ENCODE measurements at places on chromosomes 13 and 19. TPM values are rescaled to one million over a fixed set of nuclear protein-coding genes. Genes with fewer than 3 reads are reported as not detected.

ZNF440 gene
- total RNA-seq: 6.7 TPM

PODNL1 gene
- total RNA-seq: not detected

SAE1 gene
- total RNA-seq: 142 TPM

CLC gene
- total RNA-seq: 2.3 TPM

SLITRK5 gene
- total RNA-seq: not detected

ZSWIM9 gene
- 8.4 TPM for total RNA-seq

ERICH4 gene
- total RNA-seq: not detected

GAPDHS gene
- not detected for total RNA-seq

ICAM5 gene
- 1.9 TPM for total RNA-seq

KLC3 gene
- not detected for total RNA-seq

DNA sequence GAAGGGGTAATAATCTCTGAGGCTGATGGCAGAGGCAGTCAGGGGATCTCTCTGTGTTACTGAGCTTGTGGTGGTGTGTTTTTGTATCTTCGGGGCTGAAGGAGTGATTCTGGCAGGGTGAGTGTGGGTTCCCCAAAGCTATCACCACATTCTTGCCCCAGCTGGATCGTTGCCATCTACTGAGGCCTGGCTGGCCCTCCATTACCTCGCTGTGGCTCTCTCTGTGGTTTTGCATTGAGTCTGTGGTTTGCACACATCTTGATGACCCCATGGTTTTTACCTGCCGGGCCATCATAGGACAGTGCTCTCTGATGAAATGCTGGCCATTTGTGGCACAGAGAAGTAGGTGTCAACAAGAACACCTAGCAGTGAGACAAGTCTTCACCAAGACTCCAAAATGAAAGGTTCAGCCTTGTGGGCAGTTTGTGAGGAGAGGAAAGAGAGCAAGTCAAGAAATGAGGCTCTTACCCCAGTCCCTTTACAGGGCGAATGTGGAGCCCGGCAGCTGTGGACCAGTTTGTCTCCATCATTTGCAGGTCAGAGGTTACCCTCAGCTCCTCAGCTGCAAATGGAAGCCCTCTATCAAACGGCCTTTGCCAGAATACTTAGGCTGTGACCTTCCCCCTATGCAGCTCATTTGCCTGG lies 69.0 kb upstream of the NPAS1 start:
- no peak for DNase-seq

GRCh38 chr13:99224021-99224420 lies 23.4 kb downstream of the UBAC2 start:
- DNase-seq: no peak

- no peak for DNase-seq
Measured at GRCh38 chr13:113822266-113822665, 41.6 kb downstream of the GAS6 start.

GRCh38 chr19:40923934-40924391 lies 41.9 kb upstream of the CYP2A7 start:
- no peak for DNase-seq

DNA sequence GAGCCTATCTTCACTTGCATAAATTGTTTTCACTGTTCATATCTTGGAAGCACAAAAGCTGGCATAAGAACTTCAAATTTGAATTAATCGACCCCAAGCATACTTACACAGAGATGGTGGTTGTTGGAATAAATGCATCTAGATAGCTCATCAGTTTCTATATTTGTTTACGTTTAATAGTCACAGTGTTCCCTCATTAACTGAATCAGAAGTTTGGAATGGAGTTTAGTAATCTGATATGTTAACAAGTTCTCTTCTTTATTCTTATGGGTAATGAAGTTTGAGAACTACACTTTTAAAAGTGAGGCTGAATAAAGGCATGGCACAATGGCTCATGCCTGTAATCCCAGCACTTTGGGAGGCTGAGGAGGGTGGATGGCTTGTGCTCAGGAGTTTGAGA lies 886.7 kb upstream of the PCDH20 start:
- DNase-seq: no peak

DNA sequence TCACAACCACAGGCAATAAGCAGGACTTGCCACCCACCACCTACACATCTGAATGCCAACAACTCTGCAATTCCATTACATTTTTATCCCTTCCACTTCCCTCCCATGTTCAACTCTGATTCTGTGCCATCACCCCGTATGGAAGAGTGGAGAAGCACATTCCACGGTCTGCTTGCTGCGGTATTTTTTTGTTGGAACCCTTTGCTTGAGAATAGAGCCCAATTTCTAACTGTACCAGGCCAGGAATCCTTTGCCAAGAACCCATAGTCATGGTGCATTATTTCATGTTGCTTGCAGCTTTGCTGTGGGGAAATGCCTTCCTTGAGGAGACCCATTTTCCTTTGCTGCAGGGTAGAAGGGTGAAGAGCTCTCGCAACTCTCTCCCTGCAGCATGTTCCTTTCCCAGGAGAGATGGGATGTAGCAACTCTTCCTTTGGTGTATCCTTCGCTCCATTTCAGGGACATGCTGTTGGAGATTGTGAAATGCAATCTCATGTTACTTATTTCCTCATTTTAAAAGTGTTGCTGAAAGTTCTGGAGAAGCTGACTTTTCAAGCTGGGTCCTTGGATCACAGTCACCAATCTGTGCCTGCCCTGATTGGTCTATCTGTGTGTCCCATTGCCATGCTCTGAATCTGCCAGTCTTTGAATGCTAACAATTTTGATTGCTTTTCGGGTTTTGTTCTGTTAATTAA lies 69.8 kb upstream of the STARD13 start:
- DNase-seq: no peak

DNA sequence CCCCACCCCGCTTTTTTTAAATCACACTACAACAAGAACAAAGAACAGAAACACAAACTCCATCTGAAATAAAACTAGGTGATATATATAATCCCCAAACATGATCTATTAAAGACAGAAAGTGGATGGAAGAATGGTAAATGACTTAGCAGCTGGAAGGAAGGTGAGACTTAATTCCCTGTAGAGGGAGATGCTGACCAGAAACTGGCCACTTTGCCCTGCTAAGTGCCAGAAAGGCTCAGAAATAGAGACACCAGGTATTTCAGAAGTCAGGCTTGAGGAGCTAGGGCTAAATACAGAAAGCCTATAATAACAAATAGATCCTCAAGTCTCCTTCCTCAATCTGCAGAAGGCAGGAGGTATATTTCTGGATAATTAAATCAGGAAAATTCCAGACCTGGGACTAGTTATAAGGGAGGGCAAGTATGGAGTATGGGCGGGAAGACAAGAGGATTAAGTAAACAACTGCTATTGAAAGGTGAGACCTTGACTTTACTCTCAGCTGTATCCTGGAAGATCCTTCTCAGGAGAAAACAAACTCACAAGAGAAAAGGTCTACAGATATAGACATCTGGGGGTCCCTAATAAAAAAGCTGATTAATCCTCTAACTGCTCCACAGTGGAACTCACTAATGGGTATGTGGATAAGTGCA lies 32.2 kb downstream of the MTRF1 start:
- no peak for DNase-seq

DNA sequence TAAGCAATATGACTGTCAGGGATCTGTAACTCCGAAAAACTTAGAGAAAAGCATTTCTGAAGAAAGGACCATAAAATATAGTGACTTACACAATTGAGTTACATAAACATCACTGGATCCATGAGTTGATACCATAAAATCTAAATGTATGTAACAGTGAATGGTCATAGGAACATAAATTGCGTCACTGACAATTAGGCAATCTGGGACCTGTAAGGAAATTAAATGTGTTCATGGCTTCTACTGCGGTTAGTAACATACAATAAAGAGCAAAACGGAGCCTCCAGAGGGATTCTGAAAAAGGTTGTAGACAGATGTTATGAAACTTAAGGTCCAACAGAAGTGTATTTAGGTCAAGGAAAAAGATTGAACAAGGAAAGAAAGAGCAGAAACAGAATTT lies 27.1 kb downstream of the POU4F1 start:
- DNase-seq: no peak

DNA sequence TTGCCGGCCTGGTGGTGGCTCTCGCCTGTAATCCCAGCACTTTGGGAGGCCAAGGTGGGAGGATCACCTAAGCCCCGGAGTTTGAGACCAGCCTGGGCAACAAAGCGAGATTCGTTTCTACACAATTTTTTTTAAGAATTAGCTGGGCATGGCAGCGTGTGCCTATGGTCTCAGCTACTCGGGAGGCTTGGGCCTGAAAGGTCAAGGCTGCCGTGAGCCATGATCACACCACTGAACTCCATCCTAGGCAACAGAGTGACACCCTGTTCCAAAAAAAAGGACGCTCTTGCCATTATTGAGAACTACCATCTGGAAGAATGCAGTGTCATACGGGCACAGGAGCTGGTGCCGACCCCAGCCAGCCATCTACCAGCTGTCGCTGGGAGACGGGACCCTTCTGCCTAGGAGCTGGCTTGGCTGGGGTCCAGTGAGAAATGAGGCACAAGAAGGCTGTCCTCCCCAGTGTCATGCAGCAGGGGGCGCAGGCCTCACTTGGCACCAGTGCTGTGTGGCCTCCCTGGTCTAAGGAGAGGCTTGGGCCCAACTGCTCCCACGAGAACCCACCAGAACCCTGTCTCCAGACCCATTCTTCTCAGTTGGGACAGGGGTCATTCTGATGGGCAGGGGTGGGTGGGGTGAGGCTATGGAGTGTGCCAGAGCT lies 12.2 kb upstream of the RELB start:
- DNase-seq: peak; percentile 32

GRCh38 chr13:34513526-34513925 lies 428.5 kb upstream of the NBEA start:
- DNase-seq: no peak

- no peak for DNase-seq
Measured at GRCh38 chr13:42836930-42837690, 55.7 kb downstream of the FAM216B start.

- DNase-seq: no peak
Measured at GRCh38 chr19:33350538-33351309, 22.8 kb upstream of the CEBPG start.

GRCh38 chr19:27966390-27966816 lies 1246.5 kb downstream of the UQCRFS1 start:
- DNase-seq: no peak

GRCh38 chr19:32570081-32570785 lies 10.8 kb upstream of the PDCD5 start:
- DNase-seq: no peak

- no peak for DNase-seq
Measured at GRCh38 chr13:28268800-28269223, 130.5 kb downstream of the PAN3 start.

DNA sequence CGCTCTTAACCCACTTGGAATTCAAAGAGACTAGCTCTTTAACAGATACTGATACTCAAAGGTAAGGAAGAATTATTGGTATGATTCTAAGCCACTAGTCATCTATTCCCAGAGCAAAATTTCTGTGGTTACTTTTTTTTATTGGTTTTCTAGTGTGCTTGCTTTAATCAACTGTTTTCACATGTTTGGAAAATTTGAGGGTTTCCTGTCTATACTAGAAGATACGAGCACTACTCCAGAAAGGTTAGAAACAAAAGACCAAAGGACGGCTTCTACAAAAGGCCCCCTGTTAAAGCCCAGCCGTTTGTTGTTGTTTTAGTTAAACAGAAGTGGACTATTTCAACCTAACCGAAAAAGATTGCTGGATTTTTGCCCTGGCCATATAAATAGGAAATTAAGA lies 18.5 kb upstream of the LPAR6 start:
- no peak for DNase-seq

- DNase-seq: no peak
Measured at GRCh38 chr19:18045307-18046050, 37.5 kb downstream of the ARRDC2 start.

- DNase-seq: no peak
Measured at GRCh38 chr19:18985257-18985656, 44.2 kb upstream of the HOMER3 start.

- DNase-seq: no peak
Measured at GRCh38 chr13:52432456-52432855, 18.0 kb downstream of the VPS36 start.

- DNase-seq: no peak
Measured at GRCh38 chr19:29389495-29389894, 136.3 kb upstream of the VSTM2B start.

GRCh38 chr19:47019431-47020041 lies at the start of gene NPAS1:
Gene NPAS1 (plus strand): TSS chr19:47019837. CDS start chr19:47021048, 1,211 bp downstream.
- no peak for DNase-seq

GRCh38 chr19:57816652-57817051 lies 1.9 kb upstream of the ZNF552 start:
- DNase-seq: no peak

GRCh38 chr19:33285441-33285927 lies 16.9 kb downstream of the CEBPA start:
- DNase-seq: no peak

GRCh38 chr13:83827338-83827737 lies 54.9 kb downstream of the SLITRK1 start:
- DNase-seq: no peak

DNA sequence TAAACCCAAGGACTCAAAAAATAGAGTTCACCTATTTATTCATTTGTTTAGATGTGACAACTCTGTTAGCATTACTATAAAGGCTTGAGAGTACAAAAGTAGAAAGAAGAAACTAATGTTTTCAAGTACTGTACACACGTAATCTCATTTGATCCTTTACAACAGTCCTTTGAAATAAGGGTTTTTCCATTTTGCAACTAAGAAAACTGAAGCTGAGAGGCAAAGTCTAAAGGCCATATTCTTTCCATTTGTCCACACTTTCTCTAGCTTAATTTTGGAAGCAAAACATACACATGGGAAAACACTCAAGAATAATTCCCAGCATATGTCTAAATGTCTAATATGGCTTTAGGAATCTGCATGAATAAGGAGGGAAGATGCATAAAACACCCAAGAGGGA lies 34.1 kb downstream of the ZAR1L start:
- DNase-seq: no peak

- peak; percentile 53 for DNase-seq
Measured at GRCh38 chr19:2578901-2579677, 103.2 kb downstream of the GADD45B start.

- no peak for DNase-seq
Measured at GRCh38 chr19:23345838-23346237, 49.4 kb downstream of the ZNF91 start.

GRCh38 chr13:112624602-112625430 lies 36.9 kb upstream of the TUBGCP3 start:
- DNase-seq: no peak

- no peak for DNase-seq
Measured at GRCh38 chr13:28489524-28489931, 5.4 kb downstream of the FLT1 start.

DNA sequence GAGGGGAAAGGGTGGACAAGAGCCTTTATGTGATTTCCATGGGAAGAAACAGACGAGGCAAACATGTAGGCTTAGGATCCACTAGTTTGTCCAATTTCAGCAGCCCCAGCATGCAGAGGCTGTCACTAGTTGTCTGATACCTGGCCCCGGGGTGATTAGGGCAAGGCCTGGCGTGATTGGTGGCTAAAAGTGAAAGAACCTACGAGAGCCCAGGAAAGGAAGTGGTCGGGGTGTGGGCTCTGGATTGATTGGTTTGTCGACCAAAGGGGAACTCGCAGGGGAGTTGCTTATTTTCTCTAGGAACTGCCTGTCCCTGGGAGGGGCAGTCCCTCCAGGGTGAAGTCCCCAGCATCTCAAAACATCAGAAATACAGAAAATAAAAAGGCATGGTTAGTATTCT lies 64.2 kb upstream of the UQCRFS1 start:
- DNase-seq: peak; percentile 41

GRCh38 chr13:74708629-74709028 lies 574.4 kb upstream of the KLF12 start:
- DNase-seq: no peak

All from activated T-helper 1 cell treated with anti-CD3 and anti-CD28 coated beads, Interleukin-12 subunit alpha, Interleukin-12 subunit beta, Interleukin-2, Interleukin-4 antibody, amounts not matched to agents 30 ng/mL and 10 ng/mL and 1 ng/mL, durations not matched to agents 14 hours and 24 hours and 36 hours (primary cell).